ENCODE measurements at places on chromosomes 6 and 20.

DNA sequence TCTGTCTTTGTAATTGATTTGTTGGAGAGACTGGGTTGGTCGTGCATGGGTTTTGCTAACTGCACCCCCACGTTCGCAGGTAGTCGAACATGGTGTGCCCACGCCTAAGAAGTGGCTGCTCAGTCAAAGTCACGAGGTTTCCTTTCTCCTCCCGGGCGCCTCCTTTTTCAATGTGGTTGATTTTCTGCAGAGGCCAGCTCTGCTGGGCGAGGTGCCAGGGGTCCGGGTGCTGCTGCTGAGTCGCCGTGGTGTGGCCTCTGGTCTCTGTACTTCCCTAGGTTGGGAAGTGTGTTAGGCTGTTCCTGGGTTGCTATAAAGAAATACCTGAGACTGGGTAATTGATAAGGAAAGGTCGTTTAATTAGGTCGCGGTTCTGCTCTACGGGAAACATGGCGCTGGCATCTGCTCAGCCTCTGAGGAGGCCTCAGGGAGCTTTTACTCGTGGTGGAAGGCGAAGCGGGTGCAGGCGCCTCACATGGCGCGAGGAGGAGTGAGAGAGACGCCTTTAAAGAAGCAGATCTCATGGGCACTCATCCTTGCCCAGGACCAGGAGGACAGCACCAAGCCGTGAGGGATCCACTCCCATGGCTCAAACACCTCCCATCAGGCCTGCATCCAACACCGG is 14.1 kb downstream of the OSBPL2 start:
- DNase-seq = no peak

DNA sequence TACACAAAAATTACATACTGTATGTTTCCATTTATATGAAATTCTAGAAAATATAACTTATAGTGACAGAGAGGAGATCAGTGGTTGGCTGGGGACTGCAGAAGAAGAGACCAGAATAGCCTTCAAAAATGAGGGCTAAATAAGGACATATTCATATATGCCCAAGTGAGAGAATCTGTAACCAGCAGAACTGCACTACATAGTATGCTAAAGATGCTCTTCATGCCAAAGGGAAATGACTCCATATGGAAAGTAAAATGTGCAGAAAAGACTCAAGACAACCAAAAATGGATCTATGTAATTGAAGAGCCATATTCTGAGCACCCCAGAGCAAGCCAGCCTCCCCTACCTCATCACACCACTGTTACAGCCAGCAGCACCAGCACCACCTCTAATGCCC is 29.0 kb downstream of the ELOVL2 start:
- DNase-seq = no peak

GRCh38 chr6:55886185-55886836 is 10.9 kb upstream of the BMP5 start:
- DNase-seq = no peak

DNA sequence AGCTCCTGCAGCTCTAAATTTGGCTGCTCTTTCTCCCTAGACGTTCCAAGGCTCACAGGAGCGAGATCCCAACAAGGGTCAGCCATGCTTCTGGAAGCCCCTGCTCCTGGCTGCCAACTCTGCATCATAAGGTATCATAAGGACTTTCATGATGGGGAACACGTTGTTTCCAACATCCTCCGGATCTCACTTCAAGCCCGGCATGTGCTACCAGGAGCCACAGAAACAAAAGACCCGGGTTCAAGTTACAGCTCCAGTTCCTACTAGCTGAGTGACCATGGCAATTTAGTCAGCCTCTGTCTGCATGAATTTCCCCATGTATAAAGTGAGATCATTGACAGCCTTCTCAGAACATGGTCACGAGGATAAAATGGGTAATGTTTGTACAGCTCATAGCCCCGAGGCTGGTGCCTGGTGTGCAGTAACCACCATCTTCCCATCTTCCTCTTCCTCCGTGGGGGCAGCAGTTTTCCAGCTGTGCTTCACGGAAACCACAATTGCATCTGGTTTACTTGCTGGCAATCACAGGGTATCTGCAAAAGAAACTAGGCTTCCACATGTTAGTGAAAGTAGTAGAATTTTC is 209.0 kb upstream of the ECI2 start:
- no peak for DNase-seq

DNA sequence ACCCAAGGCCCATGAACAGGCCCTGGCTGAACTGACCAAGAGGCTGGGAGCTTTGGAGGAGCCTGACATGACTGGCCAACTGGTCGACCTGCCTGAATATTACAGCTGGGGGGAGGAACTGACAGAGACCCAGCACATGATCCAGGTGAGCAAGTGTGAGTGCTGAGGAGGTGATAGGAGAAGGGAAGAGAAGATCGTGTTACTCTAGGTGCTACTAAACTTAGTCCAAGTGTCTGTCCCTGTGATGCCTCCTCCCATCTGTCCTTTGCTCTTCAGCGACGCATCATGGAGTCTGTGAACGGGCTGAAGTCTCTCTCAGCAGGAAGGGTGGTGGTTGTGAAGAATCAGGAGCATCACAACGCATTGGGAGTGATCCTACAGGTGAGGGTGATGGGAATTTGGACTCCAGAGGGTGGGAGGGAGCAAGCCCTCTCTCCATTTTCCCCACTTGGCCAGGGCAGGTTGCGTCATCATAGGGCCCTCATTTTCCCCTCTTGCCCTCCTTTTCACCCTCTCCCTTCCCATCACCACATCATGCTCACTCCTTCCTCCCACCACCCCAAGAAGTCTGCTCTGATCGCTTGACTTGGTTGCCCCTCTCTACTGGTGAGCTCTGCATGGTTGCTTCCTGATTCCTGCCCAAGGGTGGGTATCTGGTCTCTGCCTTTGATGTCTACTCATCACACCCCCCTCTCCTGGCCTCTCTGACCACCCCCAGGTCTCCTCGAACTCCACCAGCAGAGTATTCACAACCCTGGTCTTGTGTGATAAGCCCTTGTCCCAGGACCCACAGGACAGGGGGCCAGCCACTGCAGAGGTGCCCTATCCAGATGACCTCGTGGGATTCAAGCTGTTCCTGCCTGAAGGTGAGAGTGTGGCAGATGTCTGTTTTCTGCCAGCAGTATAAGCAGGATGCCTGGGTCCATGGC is 4.7 kb downstream of the DXO start:
- no peak for DNase-seq

GRCh38 chr20:24870881-24871280 is 78.2 kb upstream of the CST7 start:
- DNase-seq = no peak

GRCh38 chr6:2819115-2819514 is 22.5 kb downstream of the SERPINB1 start:
- DNase-seq = no peak

GRCh38 chr6:13304580-13305260 is 23.6 kb downstream of the TBC1D7 start:
- DNase-seq = no peak

DNA sequence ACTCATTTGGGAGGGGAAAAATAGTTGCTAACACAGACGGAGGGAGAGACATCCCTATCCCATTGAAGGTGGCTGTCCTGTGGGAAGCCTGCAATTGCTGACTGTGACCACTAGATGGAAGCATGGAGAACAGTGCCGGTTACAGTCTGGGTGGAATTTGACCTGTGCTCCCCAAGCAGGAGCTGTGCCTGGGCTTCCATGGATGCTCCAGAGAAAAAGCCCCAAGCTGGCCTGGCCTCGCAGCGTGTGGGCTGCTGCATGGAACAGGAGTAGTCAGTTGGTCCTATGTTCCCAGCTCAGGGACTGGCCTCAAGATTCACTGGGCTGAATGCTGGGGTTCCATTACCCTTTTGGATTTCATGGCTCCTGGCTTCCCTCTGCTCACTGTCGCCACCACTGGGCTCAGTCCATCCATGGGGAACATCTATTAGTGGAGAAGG is 116.3 kb upstream of the CHD6 start:
- DNase-seq = no peak

DNA sequence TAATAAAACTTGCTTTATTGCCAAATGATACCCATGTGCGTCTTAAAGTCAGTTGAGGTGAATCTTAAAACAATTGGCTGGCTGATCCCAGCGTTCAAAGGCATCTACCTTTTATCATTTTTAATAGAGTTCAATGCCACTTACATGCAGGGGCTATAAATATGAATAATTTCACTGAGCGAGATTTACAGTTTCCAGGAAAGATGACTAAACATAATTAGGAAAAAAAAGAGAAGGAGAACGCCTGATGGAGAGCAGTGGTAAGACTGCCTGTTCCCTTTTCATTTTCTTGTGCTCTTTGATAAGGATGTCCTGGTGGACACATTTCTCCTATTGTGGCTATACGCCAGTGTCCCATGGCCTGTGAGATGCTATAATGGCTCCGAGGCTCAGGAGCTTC is 139.9 kb upstream of the SLC22A23 start:
- DNase-seq = no peak

DNA sequence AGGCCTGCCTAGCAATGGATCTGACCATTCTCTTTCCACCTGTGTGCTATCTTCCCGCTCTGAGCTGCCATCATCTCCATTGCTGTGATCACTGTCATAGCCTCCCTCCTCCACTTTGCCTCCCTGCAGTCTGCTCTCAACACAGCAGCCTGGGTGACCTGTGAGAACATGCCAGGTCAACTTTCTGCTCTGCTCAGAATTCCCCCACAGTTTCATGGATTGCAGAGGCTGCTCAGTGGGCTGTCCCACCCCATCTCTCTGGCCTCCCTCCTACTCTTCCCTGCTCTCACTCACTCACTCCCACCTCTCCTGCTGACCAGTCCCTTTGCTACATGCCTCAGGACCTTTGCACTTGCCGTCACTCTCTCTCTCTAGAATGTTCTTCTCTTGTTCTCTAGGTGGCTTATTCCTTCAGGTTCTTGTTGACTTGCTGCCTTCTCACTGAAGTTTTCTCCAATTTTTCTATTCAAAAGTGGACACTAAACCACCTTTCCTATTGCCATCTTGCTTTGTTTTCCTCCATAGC is 159.9 kb downstream of the CD83 start:
- DNase-seq = no peak

DNA sequence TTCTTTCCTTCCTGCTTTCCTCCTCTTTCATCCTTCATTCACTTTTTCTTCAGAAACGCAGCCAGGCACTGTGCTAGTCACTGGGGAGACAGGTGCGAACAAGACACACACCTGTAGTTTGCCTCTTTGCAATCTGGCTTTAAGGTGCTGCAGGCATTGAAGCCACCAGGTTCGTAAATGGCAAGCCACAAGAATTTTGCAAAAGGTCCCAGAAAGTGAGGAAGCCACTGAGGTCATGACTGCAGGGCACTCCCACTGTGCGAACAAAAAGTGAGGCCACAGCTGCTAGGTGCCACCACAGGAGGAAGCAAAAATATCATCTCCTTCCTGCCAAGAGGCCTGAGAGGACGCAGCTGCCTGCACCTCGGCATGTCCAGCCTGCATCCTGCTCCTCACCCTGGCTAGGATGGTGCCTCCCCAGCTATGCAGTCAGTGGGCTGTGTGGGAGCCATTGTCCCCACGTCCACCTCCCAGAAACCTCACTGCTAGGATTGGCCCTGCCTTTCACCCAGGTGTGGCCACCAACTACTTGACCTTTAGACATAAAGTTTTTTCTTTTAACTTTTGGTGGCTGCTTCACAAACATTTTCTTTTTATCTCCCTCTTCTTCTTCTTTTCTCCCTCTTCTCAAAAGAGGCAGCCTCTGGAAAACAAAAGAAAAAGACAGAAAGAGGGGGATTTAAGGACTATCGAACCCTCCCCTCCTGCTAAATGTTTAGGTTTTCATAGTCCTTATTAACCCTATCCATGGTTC is 230.8 kb downstream of the BCAS1 start:
- peak; percentile 23 for DNase-seq

DNA sequence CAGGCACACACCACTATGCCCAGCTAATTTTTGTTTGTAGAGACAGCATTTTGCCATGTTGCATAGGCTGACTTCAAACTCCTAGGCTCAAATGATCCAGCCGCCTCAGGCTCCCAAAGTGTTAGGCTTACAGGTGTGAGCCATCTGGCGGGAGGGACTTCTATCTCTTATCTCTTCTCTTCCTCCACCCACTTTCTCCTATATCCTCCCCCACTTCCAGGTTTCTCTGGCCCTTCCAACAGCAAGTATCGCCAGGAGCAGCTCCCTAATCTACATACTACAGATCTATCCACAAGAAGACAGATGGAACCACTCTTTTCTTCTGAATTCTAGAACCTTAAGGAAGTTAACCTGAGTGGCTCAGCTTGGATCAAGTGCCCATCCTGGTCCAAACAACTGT is 5.1 kb upstream of the TOP1 start:
- no peak for DNase-seq

DNA sequence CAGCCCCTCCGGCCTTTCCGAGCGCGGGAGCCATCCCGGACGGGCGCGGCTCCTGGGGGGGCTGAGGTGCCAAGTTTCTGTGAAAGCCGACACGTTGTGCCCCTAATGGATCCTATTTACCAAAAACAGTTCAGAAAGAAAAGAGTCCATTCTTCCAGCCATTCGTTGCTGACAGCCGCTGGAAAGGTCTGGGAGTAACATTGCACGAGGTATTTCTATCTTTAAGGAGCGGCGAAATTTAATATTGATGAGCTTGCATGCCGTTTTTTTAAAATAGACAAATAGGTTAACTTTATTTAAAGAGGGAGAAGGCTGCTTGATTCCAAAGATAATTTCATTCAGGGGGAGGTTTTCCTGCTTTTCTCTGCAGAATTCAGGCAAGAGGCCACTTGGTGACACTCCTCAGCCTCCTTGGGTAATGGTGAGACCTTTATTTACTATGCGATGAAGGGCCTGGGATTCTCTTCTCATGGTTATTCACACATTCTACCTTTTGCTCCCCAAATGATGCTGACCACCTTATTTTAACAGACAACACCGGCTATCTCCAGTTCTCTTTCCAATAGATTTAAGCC is 988 bp downstream of the TIAM2 start:
- DNase-seq = no peak

GRCh38 chr20:6418732-6419131 is 295.9 kb upstream of the FERMT1 start:
- no peak for DNase-seq

DNA sequence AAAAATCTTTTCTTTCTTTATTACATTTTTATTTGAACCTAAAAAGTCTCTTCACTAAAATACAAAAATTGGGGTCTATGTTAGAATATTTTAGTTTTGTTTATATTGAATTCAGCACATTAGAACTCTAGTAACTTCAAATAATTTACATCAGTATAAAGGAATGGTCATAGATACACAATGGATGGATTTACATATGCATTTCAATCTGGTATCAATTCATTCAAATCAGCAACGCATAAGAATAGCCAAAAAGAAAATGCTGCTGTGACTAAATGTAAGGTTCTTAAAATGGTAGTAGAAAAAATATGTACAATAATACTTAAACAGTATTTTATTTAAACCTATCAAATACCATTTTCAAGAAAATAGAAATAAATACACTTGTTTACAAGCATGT is 47.6 kb upstream of the MANEA start:
- no peak for DNase-seq

GRCh38 chr6:161111261-161111660 is 119.7 kb downstream of the MAP3K4 start:
- no peak for DNase-seq

- no peak for DNase-seq
These were observed 15.6 kb downstream of the SNRPC start for GRCh38 chr6:34772940-34773339.

DNA sequence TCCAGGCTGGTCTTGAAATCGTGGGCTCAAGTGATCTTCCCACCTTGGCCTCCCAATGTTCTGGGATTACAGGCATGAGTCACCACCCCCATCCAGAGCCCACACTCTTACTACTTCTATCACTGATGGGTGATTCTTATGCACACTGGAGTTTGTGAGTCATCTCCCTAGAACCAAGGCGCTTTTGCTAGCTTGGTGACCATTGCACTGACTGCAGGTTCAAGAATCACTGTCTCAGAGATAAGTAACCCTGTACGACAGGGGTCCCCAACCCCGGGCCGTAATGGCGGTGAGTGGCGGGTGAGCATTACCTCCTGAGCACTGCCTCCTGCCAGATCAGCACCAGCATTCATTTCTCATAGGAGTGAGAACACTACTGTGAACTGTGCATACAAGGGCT is 118.8 kb downstream of the MAP3K7 start:
- DNase-seq = no peak
